Stimulated activated CD8-positive, alpha-beta memory T cell treated with anti-CD3 and anti-CD28 coated beads, Interleukin-15, amount 100 ng/mL, for 24 hours (primary cell): ENCODE measurements at places on chromosomes 12 and 14.

DNA sequence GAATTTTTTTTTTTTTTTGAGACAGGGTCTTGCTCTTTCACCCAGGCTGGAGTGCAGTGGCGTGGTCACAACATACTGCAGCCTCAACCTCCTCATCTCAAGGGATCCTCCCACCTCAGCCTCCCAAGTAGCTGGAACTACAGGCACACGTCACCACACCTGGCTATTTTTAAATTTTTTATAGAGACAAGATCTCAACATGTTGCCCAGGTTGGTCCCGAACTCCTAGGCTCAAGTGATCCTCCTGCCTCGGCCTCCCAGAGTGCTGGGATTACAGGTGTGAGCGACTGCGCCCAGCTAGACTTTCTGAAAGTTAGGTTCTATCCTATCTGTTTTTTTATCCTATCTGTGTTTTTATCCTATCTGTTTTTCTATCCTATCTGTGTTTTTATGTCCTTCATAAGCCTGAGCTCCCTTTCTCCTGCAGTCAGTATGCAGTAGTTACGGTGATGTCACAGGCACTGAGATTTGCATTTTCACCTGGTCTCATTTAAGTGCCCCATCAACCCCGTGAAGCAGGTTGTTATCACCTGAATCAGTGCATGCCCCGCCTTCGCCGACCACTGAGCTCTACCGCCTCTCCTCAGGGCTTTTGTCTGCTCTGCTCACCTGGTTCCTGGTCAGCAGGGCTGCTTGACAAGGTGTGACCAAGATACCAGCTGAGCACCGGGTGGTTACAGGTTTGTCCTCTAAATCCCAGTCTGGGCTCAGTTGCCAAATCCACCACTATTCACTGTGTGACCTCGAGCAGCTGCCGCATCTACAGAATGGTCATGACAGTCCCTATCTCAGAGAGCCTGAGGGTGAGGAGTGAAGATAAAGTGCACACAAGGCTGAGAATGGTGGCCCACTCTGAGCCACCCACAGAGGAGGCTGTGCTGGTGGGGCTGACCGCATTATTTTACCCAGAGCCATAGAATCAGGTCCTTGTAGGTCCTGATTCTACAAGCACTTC, 33.1 kb downstream of the SYNDIG1L start:
- no peak for DNase-seq

DNA sequence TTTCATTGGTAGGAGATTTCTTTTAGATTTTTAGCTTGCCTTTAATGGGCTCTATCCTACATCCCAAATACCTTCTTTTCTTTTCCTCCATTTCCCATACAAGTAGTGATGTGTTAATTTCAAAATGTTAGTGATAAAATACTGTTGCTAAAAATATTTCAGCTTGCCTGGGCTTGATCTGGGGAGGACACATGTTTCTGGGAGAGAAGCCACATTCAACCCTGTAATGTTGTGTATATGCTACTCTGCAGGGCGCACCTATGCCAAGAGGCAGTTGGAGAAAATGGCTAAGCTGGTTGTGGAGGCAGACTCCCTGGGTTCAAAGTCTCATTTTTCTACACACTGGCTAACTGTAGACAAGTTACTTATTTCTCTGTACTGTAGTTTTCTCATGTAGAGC, 26.3 kb downstream of the FLRT2 start:
- DNase-seq: no peak

- no peak for DNase-seq
These were observed 1.1 kb upstream of the RPL41 start for GRCh38 chr12:56115329-56115728.

DNA sequence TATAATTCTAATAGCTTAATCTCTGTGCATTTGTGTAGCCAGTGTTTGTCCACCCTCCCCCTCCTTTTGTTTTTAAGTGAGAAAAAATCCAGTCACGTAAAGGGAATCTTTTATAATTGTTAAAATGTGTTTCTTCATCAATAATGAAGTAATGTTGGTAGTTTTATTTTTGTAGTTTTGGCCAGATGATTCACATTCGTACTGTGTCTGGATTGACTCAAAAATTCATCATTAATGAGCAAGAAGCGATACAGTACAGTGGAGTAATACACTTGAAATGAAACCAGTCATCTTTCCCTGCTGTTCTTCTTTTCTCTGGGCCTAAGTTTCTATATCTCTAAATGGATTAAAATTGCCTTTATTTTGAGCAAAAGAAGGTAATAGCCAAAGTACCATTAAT, 86.5 kb downstream of the SRGAP1 start:
- DNase-seq: no peak

DNA sequence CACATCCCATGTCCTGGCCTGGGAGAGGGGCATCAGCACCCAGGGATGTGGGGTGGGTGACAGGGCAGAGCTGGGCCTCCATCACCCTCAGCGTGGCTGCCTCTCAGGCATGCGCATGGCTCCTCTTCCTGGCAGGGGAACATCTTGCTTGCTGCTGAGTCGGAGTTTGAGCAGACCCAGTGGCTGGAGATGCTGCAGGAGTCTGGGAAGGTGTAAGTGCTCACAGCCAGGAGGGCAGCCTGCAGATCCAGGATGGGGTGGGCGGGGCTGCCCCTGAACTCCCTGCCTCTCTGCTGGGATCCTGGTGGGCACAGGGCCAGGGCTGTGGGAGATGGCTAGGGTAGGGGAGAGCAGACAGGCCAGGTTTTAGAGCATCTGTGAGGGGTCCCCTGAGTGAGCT, 16.2 kb downstream of the PLEKHD1 start:
- DNase-seq: no peak

- DNase-seq: no peak
These were observed 62.5 kb downstream of the CCDC88C start for GRCh38 chr14:91354979-91355685.

GRCh38 chr14:103022685-103023044, 34.7 kb downstream of the CDC42BPB start:
- DNase-seq: no peak

- no peak for DNase-seq
These were observed 178.1 kb upstream of the DDHD1 start for GRCh38 chr14:53331247-53331646.

- no peak for DNase-seq
These were observed 68.2 kb upstream of the SLC24A4 start for GRCh38 chr14:92254786-92255185.

DNA sequence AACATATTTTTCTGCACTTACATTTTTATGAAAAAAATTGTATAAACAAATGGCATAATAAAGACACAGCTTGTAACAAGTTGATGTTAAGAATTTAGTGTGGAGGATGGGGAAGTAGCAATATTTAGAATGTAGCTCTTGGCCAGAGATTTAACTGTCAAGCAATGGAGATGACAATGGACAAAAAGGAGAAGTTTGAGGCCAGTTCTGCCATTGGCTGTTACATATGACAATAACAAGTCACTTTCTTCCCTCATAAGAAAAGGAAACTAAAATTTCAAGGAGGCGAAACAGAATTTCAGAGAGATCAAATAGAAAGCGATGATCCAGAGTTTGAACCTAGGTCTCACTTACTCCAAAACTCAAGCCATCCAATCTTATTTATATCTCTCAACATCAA, 122.8 kb upstream of the CCDC175 start:
- DNase-seq: no peak

DNA sequence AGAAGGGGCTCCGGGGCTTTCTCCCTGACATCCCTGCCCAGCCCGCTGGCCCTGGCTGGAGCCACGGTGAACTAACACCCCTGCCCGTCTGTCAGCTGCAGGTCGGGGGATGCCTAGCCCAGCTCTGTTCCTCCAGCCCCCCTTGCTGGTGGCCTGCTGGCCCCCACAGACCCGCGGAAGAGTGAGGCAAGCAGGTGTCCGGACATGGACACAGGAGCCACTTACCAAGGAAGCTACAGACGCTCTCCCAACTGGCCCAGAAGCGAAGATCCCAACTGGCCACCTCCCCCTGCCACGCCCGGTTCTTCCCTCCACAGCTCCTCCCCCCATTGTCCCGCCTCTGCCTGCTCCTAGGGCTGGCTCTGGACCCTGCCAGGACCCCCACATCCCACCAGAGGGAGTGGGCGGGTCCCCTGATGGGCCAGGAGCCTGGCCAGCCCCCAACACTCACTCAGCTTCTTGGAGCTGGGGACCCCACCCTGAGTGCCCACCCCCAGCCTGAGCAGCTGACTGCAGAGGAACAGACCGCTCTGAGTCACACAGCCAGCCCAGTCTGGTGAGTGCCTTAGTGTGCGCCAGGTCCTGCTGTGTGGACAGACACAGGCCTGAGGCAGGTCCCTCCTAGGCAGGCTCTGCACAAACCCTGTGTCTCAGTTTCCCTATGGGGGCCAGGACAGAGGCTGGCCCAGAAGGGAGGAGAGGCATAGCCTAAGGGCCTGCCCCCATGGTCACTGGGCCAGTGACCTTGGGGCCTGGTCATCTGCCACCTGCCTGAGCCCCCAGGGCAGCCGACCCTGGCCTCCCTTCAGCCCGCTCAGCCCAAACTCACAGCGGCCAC, 7.7 kb downstream of the AHNAK2 start:
- no peak for DNase-seq

DNA sequence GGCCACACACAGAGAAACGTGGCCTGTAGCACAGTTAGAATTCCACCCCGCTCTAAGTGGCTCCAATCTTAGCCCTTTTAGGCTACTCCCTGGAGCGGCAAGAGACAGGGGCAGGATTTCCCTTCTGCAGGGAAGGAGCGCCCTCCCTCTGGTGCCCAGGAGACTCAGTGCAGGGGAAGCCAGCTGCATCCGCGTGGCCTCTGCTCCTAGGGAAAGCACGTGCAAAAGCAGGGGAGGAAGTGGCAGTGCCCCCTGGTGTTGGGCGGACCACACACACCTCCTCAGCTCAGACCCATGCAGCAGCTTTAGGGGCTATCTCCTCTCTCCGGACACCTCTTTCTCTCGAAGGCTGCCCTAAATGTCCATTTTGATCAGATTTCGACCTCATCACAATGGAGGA, 50.0 kb downstream of the SPRING1 start:
- DNase-seq: peak; percentile 3

DNA sequence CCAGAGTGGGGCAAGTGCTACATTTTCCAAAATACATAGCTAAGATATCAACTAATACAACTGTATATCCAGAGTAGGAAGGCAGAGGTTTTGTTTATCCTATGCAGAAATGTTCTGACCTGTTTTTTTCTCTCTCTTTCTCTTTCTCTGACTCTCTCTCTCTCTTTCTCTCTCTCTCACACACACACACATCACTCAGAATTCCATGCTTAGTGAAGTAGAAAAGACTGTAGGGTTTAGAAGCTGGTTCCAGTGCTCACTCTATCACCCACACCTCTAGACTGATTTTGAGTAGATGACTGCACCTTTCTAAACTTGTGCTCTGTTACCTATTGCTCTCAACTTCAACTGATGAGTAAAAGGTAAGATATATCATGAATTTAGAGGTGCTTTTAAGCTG, 356.7 kb downstream of the LRIG3 start:
- DNase-seq: no peak

- no peak for DNase-seq
These were observed 157.5 kb downstream of the CALM1 start for GRCh38 chr14:90554341-90554740.

DNA sequence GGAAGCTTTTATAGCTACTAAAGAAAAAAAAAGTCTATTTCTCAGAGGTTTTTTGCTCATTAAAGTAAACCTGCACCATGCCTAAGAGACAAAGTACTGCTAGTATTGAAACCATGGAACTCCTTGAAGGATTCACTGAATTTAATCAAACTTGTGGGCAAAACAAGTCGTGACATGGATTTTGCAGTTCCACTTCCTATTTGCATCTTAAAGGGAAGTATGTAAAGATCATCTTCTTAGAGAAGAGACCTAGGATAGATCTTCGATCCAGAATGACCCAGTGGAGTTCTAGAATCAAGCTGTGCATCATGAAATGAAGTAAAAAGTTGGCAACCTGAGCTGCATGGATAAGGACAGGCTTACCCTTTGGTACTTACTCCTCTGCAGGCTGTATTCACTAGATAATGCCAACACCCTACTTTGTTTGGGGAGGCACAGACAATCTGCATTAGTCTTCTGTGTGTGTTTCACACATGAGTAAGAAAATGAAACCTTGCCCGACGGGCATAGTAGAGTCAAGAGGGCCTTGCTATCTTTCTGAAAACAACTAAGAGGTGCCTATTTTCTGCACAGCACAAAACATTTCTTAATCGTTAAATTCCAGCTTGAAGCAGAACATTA, 1.9 kb downstream of the GNG2 start:
- DNase-seq: no peak

- DNase-seq: no peak
These were observed 55.4 kb upstream of the RNU6-8 start for GRCh38 chr14:32258336-32258993.

GRCh38 chr12:48104531-48104930, 1.3 kb downstream of the SENP1 start:
- no peak for DNase-seq

DNA sequence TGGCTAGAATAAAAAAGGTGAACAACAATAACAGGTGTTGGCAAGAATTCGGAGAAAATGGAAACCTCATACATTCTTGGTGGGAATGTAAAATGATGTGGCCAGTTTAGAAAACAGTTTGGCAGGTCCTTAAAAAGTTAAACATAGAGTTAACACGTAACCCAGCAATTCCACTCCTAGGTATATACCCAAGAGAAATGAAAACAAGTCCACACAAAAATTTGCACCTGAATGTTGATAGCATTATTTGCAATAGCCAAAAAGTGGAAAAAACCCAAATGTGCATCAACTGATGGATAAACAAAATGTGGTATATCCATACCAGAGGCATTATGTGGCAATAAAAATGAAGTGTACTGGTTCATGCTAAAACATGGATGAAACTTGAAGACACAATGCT, 2.3 kb upstream of the MYO1H start:
- DNase-seq: no peak

DNA sequence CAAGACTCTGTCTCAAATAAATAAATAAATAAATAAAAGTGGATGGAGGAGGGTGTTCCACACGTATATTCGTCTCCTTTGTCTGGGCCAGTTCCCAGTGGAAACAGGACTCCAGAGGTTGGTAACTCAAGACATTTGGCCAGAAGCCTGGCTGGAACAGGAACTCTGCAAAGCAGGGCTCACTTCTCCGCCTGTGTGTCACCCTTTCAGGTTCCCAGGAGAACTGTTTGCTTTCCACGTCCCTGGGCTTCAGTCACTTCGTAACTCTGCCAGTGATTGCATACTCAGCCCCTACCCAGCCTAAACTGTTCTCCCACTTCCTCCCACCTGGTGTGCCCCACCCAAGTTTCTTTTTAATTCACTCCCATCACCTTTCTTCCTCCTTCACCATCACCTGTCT, 7.0 kb upstream of the UBE2N start:
- no peak for DNase-seq

- DNase-seq: no peak
These were observed 786 bp upstream of the PFKM start for GRCh38 chr12:48118284-48118871.

GRCh38 chr12:40711121-40711520, 18.9 kb downstream of the CNTN1 start:
- no peak for DNase-seq

- DNase-seq: no peak
These were observed 284.2 kb upstream of the SOX5 start for GRCh38 chr12:24233519-24234246.

- no peak for DNase-seq
These were observed 14.8 kb upstream of the NFYB start for GRCh38 chr12:104152685-104153241.
